ENCODE measurements at places on chromosomes 5 and 9. TPM values are rescaled to one million over a fixed set of nuclear protein-coding genes. Genes with fewer than 3 reads are reported as not detected.
A peak's percentile ranks its signal among the peaks of the same experiment; 100 is the strongest.

DNA sequence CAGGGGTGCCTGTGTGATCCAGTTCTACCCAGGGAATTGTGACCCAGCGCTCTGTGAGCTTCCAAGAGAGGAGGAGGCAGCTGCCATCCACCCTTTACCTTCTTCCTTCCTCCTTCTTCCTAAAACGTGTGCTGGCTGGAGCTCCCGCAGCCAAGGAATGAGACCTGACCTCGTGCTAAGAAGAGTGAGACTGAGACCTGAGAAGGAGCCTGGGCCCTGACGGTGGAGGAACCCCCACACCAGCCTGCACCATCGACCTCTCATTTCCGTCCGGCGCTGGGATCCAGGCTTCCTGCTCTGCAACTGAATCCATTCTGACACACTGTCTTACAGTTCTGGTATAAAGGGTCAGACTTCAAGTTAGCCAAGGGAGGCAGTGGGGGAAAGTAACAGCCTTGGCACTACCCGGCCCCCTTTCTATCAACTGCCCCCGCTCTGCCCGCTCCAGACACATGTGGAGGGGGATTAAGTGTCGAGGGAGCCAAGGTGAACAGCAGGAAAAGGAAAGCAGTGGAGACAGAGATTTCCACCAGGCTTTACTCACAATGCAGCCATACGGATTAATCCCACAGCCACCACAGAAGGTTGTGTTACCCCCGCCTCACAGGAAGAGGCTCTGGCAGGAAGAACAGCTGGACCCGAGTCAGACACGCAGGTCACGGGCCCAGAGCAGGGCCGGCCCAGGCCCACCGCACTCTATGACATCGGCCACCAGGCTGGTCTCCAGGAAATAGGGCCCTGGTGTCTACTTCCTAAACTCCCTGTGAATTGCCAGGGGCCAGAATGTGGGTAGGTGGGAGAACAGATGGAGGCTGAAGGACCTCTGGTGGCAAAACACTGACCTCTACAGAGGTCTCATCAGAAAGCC is 15.8 kb downstream of the MGAT1 start:
- peak; percentile 18 for DNase-seq

DNA sequence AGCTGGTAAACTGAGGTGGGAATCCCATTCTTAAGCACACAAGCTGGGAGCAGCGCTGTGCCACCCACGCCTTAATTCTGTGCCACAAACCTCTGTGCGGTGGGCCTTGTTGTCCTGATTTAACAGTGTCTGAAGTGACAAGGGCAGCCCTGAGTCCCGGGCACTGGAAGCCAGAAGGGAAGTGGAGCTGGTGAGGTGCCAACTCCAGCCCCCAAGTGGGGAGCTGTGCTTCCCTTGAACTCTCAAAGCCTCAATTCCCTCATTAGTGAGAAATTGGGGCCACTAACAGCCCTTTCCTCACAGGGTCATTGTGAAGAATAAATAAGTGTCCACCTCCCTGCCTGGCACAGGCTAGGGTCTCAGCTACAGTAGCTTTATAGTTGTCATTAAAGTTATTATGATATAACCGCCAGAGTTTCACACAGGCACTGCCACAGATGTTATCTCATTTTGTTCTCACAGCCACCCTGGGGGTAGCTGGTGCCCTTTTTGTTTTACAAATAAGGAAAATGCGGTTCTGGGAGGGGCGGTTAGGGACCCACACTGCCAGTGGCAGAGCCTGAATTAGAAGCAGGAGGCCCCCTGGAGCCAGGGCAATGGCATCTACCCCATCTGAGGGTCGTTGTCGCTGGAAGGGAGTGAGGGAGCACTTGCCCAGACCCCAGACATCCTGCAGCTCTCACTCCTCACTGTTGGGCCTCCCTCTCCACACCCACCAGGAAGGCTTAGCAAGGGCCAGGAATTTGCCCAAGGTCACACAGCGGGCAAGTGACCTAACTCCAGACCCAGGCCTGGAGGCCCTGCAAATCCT is 2.1 kb upstream of the TLX3 start:
- DNase-seq: peak; percentile 77

SLC34A1 gene
- total RNA-seq: 0.39 TPM

PCDHGA6 gene
- total RNA-seq: 3.6 TPM

- DNase-seq: no peak
These were observed 1.8 kb upstream of the EGR1 start for GRCh38 chr5:138463419-138464007.

DNA sequence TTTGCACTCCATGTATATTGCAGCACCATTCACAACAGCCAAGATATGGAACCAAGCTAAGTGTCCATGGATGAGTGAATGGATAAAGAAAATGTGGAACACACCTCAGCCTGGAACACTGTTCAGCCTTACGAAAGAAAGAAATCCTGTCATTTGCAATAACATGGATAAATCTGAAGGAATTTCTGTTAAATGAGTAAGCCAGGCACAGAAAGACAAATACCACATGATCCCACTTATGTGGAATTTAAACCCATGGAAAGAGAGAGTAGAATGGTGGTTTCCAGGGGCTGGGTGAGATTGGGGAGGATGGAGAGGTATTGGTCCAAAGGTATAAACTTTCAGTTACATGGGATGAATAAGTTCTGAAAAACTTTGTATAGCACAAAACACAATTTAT is 228.9 kb upstream of the CD180 start:
- DNase-seq: no peak

DND1 gene
- 0.94 TPM for total RNA-seq

GRCh38 chr9:136403915-136404800 is 4.2 kb upstream of the SNAPC4 start:
- DNase-seq: no peak

- DNase-seq: no peak
These were observed 171.2 kb downstream of the GAPVD1 start for GRCh38 chr9:125432715-125433385.

DNA sequence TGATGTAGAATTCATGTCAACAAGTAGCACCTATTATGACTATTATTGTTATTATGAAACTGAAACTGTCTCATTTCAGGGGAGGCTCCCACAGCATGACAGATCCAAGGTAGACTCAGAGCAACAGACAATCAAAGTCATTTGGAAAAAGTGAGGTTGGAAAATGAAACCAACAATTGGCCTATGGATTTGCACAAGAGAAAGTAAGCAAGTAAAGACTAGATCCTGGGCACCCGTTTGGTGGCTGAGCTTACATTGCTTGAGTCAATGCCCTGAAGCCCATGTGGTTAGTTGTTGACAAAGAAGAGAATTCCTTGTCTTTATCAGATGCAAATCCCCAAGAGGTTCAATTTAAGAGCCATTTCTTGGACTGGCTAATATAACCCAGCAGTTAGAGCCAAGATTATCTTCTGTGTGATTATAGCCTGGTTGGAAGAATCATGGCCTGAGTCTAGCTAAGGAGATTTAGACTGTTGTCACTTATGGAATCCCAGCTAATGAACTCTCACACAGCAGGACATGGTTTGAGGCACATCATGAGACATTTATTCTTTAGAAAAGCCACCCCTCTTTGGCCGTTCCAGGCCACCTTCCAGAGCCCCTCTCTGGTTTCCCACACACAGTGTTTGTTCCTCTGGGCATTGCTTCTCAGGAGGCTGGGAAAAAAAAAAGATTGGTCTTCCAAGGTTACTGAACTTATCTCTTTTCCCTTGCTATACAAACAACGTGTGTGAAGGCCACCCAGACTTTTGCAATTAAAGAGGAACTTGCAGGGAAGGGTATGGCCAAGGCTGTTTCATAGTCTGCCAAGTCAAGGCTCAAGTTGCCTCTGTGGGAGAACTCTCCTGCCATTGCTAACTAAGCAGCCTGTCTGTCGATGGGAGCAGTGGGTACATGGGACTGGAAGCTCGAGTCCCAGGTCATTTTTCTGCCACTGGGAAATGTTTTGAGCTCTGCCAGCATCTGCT is 399.5 kb downstream of the ENC1 start:
- DNase-seq: peak; percentile 41

DNA sequence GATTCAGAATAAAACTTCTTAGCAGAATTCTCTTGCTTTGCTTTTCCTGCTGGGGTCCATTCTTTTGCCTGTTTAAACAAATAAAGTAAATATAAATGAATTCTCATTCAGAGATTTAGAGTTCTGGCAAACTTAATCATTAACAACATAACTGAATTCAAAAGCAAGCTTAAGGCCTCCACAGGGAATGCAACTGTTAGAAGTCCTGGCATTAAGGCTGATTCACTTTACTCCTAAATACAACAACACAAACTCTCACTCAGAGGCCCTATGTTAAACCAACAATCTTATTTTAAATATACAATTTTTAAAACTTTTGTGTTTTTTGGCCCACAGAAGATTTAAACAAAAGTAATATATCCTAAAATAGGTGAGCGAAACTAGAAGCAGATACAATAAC is 178.3 kb downstream of the AP3B1 start:
- DNase-seq: no peak

DNA sequence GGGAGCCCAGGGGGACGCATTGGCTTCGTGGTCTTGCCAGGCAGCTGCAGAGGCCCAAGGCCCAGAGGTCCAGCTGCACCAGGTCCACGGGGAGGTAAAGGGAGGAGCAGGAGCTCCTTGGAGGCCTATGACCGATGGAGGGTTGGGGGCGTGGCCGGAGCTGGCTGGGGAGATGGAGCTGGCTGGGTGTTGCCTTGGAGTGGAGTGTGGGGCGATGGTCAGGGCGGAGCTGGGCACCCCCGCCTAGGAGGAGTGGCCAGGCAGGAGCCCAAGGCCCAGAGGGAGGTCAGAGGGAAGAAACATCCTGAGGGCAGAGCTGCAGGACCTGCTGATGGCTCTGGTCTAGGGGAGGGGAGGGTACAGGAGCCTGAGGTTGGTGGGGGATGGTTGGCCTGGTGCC is 44.6 kb downstream of the KCNT1 start:
- DNase-seq: no peak

DMXL1 gene
- 37.2 TPM for total RNA-seq

DNA sequence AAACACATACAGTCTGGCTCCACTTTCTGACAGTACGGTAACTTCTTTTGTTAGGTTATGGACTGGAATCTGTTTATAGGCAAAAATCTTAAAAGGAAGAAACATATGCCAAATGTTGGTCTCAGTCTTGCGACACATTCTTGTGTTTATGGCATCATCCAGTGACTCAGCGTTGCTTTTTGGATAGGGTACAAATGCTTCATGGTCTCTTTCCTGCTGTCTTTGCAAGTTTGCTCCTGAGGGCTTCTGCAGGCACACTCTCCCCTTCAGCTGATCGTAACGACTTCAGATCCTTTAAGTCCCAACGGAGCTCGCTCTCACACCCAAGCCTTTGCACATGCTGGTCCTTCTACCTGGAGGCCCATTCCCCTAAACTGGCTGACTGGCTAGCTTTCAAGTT is 23.6 kb upstream of the TNFSF8 start:
- peak; percentile 81 for DNase-seq

DNA sequence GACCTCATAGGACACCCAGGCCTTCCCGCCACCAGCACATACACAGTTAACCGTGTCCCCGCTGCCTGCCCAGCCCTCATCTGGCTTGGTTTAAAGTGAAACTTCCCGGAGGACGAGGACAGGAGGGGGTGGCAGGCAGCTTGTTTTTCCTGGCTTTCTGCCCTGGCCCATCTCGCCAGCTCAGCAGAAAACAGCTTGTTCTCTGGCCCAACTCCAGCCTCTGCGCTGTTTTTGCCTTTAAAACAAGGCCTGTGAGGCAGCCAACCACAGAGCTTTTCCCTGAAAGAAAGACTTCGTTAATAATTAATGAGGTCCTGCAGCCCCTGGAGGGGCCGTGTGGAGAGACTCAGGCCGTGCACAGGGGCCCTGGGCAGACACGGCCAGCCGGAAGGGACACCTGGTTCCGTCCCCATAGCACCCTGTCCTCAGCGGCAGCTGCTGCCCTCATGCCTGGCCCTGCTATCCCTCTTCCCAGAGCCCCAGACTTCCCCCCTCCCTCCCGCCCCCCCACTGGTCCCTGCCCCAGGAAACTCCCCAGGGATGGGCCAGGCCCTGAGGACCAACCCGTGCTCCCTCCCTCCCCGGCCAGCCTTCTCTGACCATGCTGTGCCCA is 108.7 kb downstream of the RXRA start:
- DNase-seq: peak; percentile 98

DNA sequence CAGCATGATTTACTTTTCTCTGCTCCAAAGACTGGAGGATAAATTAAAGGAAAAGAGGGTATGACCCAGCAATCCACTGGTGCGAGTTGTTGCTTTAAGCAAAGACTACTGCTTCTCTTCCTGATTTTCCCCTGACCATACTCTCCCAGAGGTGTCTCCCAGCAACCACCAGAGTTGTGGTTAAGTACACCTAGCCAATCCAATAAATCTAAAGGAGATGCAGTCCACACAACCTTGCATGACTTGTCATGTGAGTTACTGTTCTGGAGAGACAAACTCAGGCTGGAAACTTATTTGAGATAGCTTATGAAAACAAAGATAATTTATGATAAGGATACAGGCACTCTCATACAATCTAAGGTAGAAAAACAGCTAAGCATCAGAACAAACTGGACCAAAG is 11.9 kb downstream of the TMC1 start:
- DNase-seq: no peak

SLC25A48 gene
- 0.80 TPM for total RNA-seq

DNA sequence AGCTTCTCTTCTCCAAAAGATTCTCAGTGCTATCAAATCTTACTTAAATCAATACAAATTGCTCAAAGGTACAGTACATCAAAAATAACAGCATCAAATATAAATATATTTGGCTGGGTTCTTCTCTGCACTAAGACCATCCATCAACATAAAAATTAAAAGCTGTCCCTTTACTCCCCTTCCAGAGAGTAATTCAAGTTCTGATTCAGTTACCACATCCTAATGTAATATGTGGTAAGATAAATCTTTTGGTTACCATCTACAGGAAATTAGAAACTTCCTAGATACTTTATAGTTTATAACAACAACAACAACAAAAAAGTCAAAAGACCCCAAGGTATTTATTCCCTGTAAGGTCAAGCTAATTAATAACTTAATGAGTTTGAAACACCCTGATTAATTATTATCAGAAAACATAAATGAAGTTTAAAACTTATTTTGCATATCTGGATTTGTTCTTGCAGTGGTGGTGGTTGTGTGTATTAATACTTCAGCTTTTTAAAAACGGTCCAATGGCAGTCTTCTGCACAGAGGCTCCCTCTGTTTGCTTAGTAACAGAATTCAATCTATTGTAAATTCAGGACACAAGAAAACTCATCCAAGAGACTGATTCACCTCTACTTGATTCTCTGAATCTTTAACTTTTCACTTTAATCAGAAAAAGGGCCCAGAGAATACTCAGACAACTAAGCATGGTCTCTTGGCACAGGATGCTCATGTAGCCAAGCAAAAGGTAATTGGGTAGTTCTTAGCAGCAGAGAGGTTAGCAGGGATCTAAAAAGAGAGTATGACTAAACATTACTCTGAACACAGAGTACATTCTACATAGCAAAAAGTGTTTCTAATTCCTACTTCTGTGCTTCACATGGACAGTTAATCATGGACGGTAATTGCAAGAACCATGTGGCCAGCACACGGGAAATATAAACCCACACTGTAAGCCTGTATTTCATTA is 20.1 kb downstream of the DIAPH1 start:
- DNase-seq: no peak

- no peak for DNase-seq
These were observed 9.1 kb upstream of the LRRC70 start for GRCh38 chr5:62569470-62569869.

- DNase-seq: no peak
These were observed 40.5 kb upstream of the FAM81B start for GRCh38 chr5:95350631-95351030.

- DNase-seq: no peak
These were observed 312.8 kb upstream of the IRX1 start for GRCh38 chr5:3282841-3283240.

RALGPS1 gene
- 22.4 TPM for total RNA-seq

GRCh38 chr5:64213531-64213930 is 47.9 kb downstream of the RNF180 start:
- no peak for DNase-seq
